ENCODE measurements at places on chromosomes 1 and 21.

DNA sequence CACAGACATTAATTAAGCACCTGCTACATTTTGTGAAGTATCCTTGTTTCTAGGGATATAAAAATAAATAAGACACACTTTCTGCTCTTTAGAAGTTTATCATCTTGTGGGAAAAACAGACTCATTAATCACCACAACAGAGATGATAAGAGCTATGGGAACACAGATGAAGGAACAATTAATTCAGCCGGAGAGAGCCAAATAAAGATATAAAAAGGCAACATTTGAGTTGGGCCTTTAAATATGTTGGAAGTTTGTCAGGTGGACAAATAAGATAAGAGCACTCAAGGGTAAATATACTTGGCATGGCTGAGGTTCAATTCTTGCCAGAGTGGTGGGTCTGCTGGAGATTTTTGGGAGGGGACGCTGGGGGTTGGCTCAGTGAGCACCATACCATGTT is 34.2 kb upstream of the VTCN1 start:
- no peak for DNase-seq

DNA sequence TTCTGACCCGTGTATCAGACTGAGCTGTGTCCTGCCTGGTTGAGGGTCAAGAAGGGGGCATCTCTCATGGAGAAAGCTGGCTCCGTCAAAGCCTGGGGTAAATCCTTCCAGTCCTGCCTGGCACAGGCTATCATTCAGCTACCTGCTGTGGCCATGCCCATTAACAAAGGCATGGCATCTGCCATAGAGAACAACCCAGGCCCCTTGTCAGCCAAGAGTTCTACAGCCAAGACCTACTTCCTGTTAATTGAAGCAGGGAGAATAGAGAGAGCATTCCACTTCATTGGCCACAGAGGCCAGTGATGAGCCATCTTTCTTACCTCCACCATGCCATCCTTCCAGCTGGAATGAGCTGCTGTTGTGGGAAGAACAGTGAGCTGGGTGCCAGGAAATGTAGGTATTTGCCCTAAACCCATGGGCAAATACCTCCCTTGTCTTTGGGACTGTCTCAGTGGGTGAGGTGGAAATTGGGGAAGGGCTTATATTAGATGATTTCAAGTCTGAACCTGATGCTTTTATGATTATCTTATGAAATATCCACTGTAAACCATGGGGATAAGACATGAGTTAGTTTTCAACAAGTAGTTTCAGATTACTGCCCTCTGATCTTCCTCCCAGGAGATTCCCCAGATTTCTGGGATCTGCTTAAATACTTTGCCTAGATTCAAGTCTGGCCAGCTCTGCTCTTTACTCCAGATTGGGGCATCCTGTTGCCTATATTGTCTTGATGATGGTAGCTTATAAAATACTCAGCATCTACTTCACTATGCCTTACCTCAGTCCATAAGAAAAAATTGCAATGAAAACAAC is 11.2 kb upstream of the KCNQ4 start:
- no peak for DNase-seq

- no peak for DNase-seq
Observed at GRCh38 chr1:181149326-181150125, 61.0 kb downstream of the IER5 start.

GRCh38 chr1:172497230-172497629 is 35.7 kb upstream of the SUCO start:
- peak; percentile 67 for DNase-seq

DNA sequence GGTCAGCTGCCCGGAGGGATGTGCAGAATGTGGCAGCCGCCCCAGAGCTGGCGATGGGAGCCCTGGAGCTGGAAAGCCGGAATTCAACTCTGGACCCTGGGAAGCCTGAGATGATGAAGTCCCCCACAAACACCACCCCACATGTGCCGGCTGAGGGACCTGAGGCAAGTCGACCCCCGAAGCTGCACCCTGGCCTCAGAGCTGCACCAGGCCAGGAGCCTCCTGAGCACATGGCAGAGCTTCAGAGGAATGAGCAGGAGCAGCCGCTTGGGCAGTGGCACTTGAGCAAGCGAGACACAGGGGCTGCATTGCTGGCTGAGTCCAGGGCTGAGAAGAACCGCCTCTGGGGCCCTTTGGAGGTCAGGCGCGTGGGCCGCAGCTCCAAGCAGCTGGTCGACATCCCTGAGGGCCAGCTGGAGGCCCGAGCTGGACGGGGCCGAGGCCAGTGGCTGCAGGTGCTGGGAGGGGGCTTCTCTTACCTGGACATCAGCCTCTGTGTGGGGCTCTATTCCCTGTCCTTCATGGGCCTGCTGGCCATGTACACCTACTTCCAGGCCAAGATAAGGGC is 33.5 kb upstream of the LHX4 start:
- DNase-seq = no peak

GRCh38 chr21:29394051-29394450 is 95.3 kb downstream of the BACH1 start:
- DNase-seq = peak; percentile 53

GRCh38 chr1:116769561-116769977 is 15.3 kb downstream of the CD2 start:
- peak; percentile 38 for DNase-seq

DNA sequence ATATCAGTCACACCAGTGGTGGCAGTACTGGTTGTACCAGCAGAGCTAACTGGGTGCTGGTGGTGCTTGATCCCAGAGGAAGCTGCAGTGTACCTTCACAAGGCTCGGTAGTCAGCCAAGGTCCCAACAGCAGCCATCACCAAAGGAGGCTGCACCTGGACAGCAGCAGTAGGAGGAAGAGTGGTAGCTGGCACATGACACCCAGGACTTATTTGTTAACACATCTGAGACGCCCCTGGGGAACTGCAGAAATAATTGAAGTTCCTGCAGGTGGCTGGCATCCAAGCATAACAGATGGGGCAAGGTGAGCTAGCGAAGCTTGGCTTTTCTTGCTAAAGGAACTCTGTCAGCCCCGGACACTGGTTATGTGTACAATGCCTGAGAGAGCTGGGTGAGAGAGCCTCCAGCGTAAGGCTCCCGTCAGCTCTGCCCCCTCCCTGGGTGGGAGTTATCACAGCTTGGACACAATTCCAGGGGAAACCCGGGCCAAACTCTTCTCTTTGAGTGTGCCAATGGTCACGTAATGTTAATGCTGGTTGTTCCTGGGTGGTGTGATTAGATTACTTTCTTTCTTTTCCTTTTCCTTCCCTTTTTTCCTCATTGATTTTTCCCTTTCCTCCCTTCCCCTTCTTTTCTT is 29.1 kb upstream of the PARP1 start:
- no peak for DNase-seq

DNA sequence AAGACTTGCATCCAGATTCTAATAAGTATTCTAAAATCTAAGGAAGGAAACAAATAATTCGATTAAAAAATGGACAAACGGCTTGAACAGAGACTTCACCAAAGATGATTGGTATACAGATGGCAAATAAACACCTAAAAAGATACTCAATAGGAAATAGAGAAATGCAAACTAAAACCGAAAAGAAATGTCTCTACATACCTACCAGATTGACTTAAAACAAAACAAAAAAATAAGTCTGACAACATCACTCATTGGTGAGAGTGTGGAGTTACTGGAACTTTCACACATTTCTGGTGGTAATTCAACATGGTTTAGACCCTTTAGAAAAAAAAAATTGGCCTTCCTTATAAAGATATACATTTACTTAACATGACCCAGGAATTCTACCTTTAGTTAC is 869.8 kb downstream of the TTLL7 start:
- DNase-seq = no peak

- peak; percentile 90 for DNase-seq
Observed at GRCh38 chr1:94247138-94248094, 10.0 kb upstream of the ARHGAP29 start.

DNA sequence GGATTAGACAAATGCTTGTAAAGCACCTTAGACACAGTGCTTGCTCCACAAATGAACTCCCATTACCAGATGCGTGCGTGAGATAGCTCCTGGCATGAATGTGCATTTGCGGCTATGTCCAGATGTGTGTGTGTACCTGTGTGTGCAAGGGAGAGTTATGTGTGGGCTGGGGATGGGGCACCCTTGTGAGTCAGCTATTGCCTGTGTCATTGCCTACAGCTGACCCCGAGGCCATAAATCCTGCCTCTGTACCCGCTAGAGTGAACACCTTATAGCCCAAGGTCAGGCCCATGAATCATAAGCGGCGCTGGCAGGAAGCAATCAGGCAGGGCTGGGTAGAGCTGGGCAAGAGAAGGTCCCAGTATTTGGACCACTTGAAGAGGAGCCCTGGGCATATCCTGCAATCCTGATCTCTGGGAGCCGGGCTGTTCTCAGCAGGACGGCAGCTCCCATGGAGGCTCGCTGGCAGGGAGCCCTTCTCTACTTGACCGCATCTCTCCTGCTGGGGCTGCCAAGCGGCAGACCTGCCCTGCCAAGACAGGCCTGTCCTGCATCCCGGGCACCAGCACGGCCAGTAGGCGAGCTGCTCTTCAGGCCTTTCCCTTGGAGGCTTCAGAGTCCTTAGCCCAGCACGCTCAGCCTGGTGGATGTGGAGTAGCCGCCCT is 86.4 kb downstream of the TMEM53 start:
- DNase-seq = peak; percentile 12

GRCh38 chr21:21807598-21807903 is 809.3 kb downstream of the NCAM2 start:
- DNase-seq = no peak

DNA sequence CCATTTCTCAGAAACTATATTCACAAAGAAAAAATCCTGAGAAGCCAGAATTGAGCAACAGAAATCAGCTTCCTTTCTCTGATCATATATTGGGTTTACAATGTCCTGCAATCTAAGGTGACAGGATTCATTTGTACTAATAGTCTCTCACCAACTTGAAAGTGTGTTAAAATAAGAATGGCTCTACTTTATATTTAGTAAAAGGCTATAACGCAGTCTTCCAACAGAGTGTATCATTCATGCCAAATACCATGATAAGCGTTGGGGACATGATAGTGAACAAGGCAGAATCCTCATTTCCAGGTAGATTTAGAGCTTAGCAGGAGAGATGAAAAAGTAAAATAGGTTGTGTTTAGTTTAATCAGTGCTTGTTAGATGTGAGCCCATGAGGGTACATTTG is 519.2 kb upstream of the ZRANB2 start:
- DNase-seq = no peak

GRCh38 chr21:42343963-42344510 is 6.8 kb downstream of the TFF2 start:
- DNase-seq = no peak

DNA sequence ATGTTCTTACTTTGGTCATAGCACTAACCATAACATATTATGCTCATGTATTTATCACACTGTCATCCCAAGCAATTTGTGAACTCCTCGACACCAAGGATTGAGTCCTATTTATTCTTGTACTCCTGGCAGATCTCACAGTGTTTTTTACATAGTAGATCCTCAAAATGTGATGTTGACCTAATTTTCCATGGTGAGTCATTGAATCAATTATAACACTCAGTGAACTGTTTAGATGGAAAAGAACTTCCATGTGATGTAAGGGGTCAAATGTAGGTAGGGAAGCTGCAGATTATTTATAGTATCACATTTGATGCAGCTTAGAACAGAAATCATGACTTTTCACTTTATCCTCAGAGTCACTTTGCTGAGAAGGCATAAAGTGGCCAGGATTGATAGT is 281.9 kb upstream of the ADAMTS5 start:
- no peak for DNase-seq

- DNase-seq = no peak
Observed at GRCh38 chr1:19850214-19850613, 32.0 kb upstream of the OTUD3 start.

DNA sequence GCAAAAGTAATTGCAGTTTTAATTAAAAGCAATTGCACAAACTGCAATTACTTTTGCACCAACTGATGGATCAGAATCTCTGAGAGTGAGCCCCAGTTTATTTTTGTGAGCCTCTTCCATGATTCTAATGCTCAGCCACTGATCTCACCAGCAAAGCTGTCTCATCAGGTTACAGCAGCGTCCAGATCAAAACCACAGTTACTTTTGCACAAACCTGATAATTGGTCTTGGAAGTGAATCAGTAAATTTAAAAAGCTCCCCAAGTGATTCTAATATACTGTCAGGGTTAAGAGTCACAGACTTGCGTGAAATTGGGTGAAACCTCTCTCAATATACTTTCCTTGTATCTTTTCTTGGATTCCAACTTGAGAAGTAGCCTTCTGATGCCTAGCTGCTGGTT is 13.5 kb upstream of the CR2 start:
- DNase-seq = no peak

DNA sequence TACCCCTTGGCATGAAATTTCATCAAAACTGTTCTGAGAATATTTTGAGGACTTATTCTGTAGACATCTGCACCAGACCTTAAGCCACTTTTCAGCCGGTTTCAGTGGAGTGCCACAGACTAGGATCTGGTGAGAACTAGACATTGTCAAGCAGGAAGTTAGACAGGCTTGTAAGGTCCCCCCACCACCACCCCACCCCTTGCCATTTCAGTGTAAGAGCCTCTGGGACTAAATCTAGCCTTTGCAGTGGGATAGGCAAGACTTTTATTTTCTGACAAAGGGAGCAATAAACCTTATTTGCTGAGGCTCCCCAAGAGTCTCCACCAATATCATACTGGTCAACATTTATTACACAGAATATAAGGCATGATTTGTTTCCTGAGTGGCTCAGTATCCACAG is 77.9 kb upstream of the EXO1 start:
- DNase-seq = no peak

DNA sequence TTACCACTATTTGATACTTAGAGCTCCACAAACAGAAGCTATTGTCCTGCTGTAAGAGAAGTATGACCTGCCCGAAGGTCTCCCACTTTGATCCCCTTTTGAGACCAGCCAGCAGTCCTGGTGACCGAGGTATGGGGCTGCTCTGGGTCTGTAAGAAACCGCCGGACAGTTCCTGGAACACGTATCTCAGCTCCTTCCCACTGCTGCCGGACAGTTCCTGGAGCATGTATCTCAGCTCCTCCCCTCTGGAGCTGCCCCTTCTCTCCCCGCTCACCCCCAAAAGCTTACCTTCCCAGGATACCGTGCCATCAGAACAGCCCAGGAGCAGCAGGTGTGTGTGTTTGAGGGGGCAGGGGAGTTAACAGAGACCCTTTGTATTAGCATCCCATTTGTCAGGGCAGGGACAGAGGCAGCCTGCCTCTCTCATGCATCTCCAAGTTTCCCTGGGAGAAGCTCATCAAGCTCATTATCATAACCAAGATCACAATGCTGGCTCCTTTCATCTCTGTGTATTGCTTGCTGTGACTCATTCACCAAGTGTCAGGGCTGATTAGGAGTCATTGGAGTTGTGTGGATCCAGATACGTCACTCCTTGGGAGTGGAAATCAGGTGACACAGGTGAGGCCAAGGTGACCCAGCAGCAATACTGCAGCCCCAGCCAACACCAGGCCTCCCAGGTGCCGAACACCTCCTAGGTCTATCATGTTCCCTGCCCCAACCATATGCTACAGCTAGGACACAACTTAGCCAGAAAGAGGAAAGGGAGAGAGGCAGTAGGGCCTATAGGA is 25.3 kb downstream of the OPTC start:
- DNase-seq = no peak

Measured in foreskin fibroblast (primary cell).